ENCODE measurements at places on chromosomes 7 and 10.

GRCh38 chr10:110286841-110287240, 17.9 kb downstream of the SMNDC1 start:
- no peak for DNase-seq

GRCh38 chr7:151351967-151352366, 10.4 kb downstream of the NUB1 start:
- DNase-seq: peak; percentile 63

DNA sequence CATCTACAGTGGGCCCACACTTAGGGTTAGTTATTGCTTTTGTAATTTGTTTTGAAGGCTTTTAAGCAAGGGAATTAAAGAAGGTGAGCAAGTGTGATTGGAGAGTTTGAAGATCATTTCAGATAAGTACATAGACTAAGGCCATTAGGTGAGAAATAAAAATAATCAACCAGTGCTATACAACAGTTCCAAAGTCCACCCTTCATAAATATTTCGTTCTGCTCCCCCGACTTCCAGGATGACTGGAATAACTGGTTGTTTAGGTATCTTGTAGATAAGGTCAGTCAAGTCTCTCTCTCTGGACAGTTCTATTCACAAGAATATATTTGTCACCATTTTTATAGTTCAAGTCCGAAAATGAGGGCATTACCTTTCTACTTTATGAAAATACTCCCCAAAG, 98.0 kb upstream of the MBL2 start:
- DNase-seq: no peak

GRCh38 chr7:155594163-155594732, 47.9 kb upstream of the CNPY1 start:
- DNase-seq: no peak

DNA sequence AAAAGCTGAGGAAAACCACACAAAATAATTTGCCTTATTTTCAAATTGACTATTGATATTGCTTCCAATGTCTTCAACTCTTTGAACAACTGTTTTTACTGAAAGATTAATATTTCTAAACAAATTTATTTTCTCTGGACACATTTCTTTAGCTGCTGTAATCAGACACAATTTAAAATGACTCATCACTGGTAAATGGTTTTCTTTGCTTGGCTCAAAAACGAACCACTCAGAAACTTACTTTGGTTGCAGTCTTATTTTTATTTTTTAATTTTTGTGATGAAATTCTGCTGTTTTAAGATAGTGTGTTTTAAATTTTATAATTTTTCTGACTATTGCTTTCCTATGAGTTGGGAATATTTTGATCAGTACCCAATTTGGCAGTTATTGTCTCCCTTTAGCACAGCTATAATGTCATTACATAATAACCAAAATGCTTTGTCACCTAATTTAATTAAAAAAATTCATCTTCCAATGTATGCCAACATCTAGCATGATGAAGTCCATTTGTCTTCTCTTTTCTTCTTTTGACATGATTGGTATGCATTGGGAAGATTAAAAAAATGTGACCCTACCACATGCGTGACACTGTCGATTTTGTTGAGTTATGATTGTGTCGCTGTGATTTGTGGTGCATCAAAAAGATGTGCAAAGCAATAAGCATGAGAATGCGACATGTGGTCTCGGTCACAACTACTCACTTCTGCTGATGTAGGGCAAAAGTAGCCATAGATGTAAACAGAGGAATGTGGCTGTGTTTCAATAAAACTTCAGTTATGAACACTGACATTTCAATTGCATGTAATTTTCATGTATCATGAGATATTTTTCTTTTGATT, 222.3 kb downstream of the SUGCT start:
- DNase-seq: no peak

DNA sequence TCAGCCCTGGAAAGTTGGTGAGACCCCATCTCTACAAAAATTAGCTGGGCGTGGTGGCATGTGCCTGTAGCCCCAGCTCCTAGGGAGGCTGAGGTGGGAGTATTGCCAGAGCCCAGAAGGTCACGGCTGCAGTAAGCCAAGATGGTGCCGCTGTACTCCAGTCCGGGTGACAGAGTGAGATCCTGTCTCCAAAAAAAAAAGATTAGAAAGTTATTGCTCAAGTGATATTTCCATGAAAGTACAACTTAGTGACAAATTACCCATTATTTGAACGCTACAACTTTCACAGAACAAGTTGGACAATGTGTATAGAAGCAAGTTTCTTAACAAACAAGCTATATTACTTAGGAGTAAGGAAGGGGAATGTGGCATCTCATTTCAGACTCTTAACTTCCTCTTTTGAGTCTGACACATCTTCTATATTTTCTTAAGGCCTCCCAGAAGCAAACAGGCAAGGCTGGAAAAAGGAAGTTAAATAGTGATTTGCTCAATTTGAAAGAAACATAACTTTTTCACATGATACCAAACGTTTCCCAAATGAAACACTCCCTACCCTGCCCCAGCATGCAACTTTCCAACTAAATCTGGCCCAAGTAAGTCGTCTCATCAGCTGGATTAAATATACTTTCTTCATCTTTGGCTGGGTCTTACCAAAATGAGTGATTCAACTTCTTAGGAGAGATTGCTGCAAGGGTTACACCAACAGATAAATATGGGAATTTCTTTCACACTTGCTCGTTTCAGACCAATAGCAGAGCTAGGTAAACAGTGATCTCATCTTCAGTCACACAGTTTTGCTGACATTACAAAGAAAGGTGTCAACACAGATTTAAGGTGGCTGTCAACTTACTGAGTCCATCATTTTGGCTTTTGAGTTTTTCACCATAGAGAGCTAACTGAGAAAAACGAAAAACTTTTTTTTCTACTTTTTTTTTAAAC, 66.3 kb upstream of the KLF6 start:
- peak; percentile 55 for DNase-seq

- DNase-seq: no peak
Measured at GRCh38 chr10:74118804-74119203, 31.8 kb downstream of the AP3M1 start.

DNA sequence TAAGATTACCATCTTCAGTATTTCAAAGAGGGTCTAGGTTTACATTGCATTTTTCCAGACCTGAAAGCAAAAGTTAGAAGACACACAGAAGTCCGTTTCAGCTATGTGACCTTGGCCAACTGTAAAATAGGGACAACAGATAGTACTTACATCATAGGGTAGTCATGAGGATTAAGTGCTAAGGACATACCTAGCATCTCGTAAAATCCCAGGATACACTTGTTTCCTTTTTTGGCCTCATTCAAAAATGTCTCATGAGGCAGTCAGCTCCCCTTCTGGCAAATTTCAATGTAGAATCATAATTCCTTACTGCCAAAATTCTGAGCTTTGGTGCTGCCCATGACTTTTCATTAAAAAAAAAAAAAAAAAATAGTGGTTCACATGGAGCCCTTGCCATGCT, 6.4 kb upstream of the DUSP5 start:
- DNase-seq: no peak

DNA sequence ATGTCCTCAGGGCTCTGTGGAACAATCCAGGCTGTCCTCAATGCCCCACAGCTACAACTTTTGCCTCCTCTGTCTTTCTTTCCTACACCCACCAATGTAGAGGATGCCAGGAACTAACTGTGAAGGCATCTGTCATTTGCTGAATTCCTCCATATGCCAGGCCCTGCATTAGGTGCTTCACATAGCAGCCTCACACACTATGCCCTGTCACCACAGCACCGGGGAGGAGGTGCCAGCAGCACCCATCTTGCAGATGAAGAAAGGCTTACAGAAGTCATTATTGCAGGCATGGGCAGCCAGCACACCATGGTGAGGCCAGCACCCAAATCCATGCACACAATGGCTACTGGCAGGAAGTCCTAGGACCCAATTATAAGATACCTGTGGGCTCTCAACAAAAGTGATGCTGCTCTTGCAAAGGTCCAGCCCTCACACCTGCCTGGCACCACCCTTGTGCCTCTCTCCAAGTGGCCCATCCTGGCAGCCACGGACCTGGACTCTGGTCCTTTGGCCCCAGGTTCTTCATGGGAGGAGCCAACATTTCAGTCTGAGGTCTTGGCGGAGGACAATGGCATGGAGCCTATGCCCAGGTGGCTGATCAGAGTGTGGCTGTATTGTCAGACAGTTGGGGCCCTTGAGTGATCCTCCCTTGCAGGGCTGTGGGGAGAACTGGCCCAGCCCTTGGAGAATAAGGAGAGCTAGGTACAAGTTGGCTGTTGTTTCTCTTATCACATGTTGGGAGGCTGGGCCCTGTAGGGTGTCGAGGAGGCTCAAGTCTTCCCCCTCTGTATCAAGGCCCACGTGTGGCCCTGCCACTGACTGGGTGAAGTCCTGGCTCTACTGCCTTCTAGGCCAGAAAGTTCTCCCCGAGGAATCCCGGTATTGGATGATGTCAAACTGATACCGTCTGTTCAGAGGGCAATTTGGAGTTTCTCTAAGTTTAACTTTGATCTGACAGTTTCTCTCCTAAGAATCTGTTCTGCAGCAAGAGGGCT, 14.4 kb upstream of the MYL7 start:
- no peak for DNase-seq

DNA sequence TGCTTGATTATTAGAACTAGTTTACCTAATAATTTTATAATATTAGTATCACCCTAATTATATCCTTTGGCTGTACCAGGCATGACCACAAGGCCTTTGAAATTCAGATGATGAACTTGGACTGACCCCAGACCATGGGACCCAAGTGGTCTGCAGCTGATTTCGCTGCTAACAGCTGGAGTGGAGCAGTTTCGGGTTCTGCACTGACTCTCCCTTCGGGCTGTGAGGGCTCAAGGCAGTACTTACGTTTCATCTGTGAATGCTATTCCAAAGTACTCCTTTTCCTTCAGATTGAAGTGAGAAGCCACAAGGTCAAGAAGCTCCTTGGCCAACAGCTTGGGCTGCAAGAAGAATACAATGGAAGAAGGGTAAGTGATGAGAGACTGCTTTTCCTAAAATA, 223.8 kb downstream of the PRPF18 start:
- DNase-seq: no peak

GRCh38 chr7:17633067-17633466, 307.2 kb downstream of the SNX13 start:
- no peak for DNase-seq

GRCh38 chr7:55481155-55481554, 91.1 kb downstream of the VOPP1 start:
- DNase-seq: no peak

DNA sequence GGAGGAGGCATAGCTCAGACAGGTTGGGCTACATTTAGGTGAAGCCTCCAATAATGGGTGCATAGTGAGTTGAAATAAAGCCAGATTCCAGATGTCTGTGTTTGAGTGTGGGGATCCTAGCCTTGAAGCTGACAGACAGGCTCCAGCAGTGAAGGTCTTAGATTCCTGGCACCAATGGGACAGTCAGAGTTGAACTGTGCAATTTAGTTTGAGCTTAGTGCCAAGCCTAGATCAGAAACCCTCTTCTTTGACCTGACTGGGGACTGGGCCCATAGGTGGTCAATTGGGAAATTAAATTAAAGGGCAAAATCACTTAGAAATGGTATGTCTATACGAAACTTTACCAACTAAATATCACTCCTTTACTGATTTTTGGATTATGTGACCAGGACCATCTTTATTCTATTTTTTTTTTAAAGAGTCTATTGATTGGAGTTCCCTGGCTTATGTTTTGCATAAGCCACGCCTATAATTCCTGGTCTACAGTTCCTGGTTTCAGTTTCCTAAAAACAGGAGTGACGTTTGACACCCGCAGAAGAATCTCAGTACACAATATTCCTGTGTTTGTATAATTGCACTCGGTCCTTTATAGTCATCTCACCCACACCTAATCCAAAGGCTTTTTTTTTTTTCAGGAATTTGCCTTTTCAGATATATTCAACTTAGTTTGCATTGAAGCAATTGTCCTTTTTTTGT, 201.4 kb downstream of the GFRA1 start:
- no peak for DNase-seq

DNA sequence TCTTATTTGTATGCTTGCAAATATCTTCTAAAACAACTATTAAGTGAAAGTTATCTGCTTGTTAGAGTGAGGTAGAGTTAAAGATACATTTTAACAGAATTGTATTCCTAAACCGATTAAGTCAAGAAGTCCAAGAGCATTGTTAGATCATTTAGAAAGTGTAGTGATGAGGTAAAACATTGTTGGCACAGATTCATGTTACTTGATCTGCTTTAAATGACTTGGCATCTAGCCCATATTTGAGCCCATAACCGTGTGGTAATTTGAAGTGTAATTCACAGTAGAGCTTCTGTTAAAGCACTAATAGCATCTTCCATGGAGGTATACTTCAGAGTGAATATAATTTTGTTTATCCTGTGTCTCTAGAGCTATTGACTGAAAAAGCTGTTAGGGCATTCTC, 62.1 kb downstream of the PTEN start:
- DNase-seq: no peak

DNA sequence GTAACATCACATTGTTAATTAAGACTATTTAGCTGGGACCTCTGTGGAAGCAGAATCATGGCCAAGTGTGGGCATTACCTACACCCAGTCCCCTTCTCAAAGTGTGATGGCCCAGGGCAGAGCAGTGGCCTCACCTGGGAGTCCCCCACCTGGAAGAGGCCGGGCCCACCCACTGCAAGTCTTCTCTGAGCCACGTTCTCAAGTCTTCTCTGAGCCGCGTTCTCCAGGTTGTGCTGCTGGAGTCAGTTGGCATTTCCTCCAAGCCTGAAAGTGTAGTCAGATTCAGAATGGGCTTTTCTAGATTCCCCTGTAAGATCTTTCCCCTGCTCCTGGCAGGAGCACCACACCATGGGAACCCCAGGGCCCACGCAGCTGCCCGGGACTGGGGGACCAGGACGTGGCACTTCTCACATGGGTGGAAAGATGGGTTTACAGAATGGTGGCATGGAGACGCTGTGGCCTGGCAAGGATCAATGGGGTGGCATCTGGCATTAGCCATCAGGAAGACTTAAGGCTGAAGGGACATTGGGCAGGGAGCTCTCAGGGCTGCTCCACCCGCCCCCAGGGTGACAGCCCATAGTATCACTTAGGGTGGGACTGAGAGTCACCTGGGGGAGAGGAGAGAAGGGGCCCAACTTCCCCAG, 68.0 kb downstream of the MKI67 start:
- DNase-seq: no peak

- DNase-seq: no peak
Measured at GRCh38 chr10:20742737-20743541, 154.2 kb downstream of the NEBL start.

- no peak for DNase-seq
Measured at GRCh38 chr7:30446266-30446665, 32.3 kb downstream of the NOD1 start.

GRCh38 chr7:155901176-155901575, 88.9 kb upstream of the SHH start:
- DNase-seq: no peak

Measured in germinal center (tissue), 1 donor.